ENCODE measurements at places on chromosomes 13 and 19.
A peak's percentile ranks its signal among the peaks of the same experiment; 100 is the strongest.

DNA sequence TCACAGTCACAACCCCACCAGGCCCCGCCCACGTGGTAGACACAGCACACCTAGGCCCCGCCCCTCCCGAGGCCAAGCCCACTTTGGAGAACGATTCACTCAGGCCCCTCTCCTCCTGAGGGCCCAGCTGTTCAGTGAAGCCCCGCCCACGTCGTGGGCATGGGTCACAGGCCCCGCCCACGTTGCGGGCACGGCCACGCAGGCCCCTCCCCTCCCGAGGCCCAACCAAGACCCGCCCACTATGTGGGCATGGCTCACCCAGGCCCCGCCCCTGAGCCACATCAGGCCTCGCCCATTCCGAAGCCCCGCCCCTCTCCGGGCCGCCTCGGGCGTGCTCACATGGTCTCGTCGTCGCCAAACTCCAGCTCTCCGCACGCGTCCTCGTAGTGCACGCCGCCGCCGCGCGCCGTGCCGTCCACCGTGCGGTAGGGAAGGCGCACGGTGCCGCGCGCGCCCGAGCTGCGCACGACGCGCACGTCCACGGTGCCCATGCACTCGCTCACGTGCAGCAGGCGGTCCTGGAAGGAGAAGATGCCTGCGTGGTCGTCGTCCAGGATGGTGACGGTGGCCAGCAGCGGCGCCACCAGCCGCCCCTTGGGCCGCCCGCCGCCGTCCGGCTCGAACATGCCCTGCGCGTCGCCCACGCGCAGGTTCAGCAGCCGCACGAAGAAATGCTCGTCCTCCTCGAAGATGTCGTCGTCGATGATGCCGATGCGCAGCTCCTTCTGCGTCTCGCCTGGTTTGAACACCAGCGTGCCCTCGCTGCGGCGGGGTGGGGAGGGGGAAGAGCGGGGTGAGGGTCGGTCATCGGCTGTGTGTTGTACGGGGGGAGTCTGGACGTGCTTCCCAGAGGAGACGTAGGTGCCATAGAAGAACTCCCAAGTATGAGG lies 24.0 kb downstream of the SLC8A2 start:
- peak; percentile 44 for DNase-seq
- no peak overlapping the region for H3K4me3 ChIP-seq

- no peak overlapping the region for H3K27ac ChIP-seq
- peaks cover 21% of the 10 kb centered on the region for H3K27me3 ChIP-seq
- no peak overlapping the region for H3K4me3 ChIP-seq
Measured at GRCh38 chr13:46165485-46166223, 16.3 kb downstream of the LCP1 start.

- no peaks in the 10 kb centered on the region for H3K36me3 ChIP-seq
- H3K4me1 ChIP-seq: no peaks in the 10 kb centered on the region
- no peak overlapping the region for H3K4me3 ChIP-seq
- DNase-seq: no peak
- H3K27ac ChIP-seq: no peak overlapping the region
Measured at GRCh38 chr13:103276775-103277498, 210.7 kb upstream of the SLC10A2 start.

DNA sequence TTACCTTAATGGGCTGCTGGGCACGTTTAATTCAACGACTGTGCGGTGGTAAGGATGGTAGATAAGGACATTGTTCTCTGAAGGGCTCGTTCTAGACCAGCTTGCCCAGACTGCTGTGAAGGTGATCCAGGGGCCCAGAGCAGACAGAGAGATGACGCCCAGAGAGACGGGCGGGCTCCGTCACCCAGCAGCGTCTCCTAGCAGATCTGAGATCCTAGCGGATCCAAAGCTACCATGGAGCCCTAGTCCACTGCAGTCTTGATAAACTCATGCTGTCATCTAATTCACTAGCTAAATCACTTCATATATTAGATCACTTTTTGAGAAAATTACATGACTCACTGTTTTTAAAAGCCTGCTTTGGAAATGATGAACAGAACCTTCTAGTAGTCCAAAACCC lies 21.5 kb downstream of the COL4A2 start:
- peaks cover 4% of the 10 kb centered on the region for H3K36me3 ChIP-seq
- peaks cover 11% of the 10 kb centered on the region for H3K4me1 ChIP-seq
- no peak overlapping the region for H3K4me3 ChIP-seq
- H3K27ac ChIP-seq: no peak overlapping the region

- no peak overlapping the region for H3K4me3 ChIP-seq
- no peaks in the 10 kb centered on the region for H3K4me1 ChIP-seq
- no peak for DNase-seq
- no peak overlapping the region for H3K27ac ChIP-seq
- H3K36me3 ChIP-seq: no peaks in the 10 kb centered on the region
- H3K27me3 ChIP-seq: peaks cover 15% of the 10 kb centered on the region
Measured at GRCh38 chr13:95557013-95557412, 4.5 kb downstream of the CLDN10 start.

DNA sequence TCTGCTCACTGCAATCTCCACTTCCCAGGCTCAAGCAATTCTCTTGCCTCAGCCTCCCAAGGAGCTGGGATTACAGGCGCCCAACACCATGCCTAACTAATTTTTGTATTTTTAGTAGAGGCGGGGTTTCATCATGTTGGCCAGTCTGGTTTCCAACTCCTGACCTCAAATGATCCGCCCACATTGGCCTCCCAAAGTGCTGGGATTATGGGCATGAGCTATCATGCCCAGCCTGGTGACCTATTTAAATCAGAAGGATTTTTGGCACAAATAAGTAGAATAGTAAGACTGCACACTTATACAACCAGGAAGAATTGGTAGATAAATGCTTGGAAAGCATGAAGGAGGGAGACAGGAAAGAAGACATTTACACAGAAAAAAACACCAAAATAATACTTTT lies 53.4 kb upstream of the AKAP11 start:
- H3K27ac ChIP-seq: no peak overlapping the region
- H3K27me3 ChIP-seq: no peaks in the 10 kb centered on the region
- DNase-seq: no peak
- no peaks in the 10 kb centered on the region for H3K4me1 ChIP-seq
- no peak overlapping the region for H3K4me3 ChIP-seq

- H3K27ac ChIP-seq: no peak overlapping the region
- H3K36me3 ChIP-seq: no peaks in the 10 kb centered on the region
- no peak overlapping the region for H3K4me3 ChIP-seq
- DNase-seq: no peak
- H3K27me3 ChIP-seq: peaks cover 2% of the 10 kb centered on the region
Measured at GRCh38 chr19:48501494-48502349, 9.9 kb downstream of the LMTK3 start.

- no peaks in the 10 kb centered on the region for H3K27me3 ChIP-seq
- no peaks in the 10 kb centered on the region for H3K36me3 ChIP-seq
- H3K4me1 ChIP-seq: peaks cover 5% of the 10 kb centered on the region
Measured at GRCh38 chr13:39938596-39938995, 283.1 kb downstream of the COG6 start.

GRCh38 chr13:104766319-104766718 lies 1700.1 kb upstream of the SLC10A2 start:
- H3K27ac ChIP-seq: no peak overlapping the region
- no peak overlapping the region for H3K4me3 ChIP-seq
- no peaks in the 10 kb centered on the region for H3K27me3 ChIP-seq
- DNase-seq: no peak
- H3K36me3 ChIP-seq: no peaks in the 10 kb centered on the region
- H3K4me1 ChIP-seq: no peaks in the 10 kb centered on the region

GRCh38 chr13:113879494-113880360 lies 15.9 kb upstream of the GAS6 start:
- no peaks in the 10 kb centered on the region for H3K27me3 ChIP-seq
- H3K4me1 ChIP-seq: peaks cover 17% of the 10 kb centered on the region
- no peaks in the 10 kb centered on the region for H3K36me3 ChIP-seq
- no peak overlapping the region for H3K27ac ChIP-seq

- no peaks in the 10 kb centered on the region for H3K36me3 ChIP-seq
- H3K4me3 ChIP-seq: no peak within 1 kb of the TSS
- no peaks in the 10 kb centered on the region for H3K27me3 ChIP-seq
- H3K27ac ChIP-seq: no peak within 1 kb of the TSS
Measured at GRCh38 chr19:48755084-48755641, at the start of gene FGF21. TSS of gene FGF21 (plus strand) at chr19:48755524. CDS start at chr19:48756237, 713 bp downstream.

- peaks cover 10% of the 10 kb centered on the region for H3K4me1 ChIP-seq
- no peak overlapping the region for H3K4me3 ChIP-seq
- H3K36me3 ChIP-seq: no peaks in the 10 kb centered on the region
- H3K27ac ChIP-seq: no peak overlapping the region
- no peaks in the 10 kb centered on the region for H3K27me3 ChIP-seq
Measured at GRCh38 chr19:18119717-18120105, 22.1 kb downstream of the MAST3 start.

DNA sequence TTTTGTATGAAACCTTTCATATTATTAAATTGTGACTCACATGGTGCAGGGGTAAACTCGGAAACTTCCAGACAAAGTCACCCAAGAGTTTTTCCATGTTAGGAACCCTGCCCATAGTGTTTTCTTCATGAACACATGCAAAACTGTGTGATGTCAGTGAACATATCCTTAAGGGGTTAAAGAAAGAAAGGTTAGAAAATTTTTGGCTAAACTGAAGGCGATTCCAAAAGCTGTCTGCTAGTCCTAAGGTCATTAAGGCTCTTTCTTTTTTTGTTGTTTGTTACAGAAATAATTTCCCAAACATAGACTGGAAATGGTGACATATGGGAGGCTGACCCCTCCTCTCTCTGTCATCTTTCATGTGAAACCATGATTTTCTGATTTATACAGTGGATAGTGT lies 271.9 kb downstream of the DNAJC15 start:
- peaks cover 11% of the 10 kb centered on the region for H3K4me1 ChIP-seq
- H3K36me3 ChIP-seq: no peaks in the 10 kb centered on the region
- DNase-seq: no peak

DNA sequence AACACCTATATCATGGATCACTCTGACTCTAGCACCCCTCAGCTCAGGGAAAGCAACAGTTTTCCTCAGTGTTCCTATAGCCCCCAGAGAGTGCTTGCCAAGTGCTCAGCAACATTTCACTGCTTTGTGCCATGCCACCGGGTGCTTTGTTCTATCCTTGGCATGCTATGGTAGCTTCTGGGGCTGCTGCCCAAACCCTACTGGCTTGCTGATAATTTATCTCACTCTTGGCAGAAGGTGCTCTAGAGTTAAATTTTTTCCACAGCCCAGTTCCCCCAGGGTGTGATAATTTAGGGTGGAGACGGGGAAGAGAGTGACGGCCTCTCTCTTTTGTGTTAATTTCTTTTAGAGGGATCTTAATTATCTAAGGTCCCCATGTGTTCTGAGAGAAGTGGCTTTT lies 12.6 kb upstream of the CSNK1A1L start:
- no peaks in the 10 kb centered on the region for H3K27me3 ChIP-seq
- no peaks in the 10 kb centered on the region for H3K36me3 ChIP-seq
- no peak overlapping the region for H3K27ac ChIP-seq

DNA sequence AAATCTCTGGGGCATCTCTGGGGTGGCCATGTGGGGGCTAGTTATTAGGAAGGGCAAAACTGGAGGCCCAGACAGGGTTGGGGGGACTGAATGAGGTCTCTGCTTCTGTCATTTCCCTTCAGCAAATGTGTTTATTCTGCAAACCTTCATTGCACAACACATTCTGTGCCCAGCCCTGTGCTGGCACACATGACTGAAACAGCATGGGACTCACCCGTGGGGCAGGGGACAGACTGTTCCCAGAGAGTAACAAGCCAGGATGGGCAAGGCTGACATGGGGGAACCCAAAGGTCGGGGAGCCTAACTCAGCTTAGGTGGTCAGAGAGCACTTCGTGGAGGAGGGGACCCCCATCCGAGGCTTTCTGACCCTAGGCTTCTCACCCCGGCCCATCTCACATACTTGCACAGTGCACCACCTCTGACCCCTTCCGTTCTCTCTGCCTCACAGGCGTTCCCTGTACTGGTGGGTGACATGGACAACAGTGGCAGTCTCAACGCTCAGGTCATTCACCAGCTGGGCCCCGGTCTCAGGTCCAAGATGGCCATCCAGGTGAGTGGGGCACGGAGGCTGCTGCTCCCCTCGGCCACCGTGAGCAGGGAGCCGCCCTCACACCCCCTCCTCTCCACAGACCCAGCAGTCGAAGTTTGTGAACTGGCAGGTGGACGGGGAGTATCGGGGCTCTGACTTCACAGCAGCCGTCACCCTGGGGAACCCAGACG lies 2.4 kb downstream of the TOMM40 start:
- peaks cover 16% of the 10 kb centered on the region for H3K4me1 ChIP-seq
- no peaks in the 10 kb centered on the region for H3K27me3 ChIP-seq
- H3K27ac ChIP-seq: no peak overlapping the region
- no peak for DNase-seq
- peaks cover 38% of the 10 kb centered on the region for H3K36me3 ChIP-seq

- H3K27me3 ChIP-seq: no peaks in the 10 kb centered on the region
- peaks cover 40% of the 10 kb centered on the region for H3K36me3 ChIP-seq
- no peak overlapping the region for H3K27ac ChIP-seq
- peaks cover 6% of the 10 kb centered on the region for H3K4me1 ChIP-seq
- no peak overlapping the region for H3K4me3 ChIP-seq
Measured at GRCh38 chr19:17209126-17210036, 5.8 kb upstream of the USE1 start.

DNA sequence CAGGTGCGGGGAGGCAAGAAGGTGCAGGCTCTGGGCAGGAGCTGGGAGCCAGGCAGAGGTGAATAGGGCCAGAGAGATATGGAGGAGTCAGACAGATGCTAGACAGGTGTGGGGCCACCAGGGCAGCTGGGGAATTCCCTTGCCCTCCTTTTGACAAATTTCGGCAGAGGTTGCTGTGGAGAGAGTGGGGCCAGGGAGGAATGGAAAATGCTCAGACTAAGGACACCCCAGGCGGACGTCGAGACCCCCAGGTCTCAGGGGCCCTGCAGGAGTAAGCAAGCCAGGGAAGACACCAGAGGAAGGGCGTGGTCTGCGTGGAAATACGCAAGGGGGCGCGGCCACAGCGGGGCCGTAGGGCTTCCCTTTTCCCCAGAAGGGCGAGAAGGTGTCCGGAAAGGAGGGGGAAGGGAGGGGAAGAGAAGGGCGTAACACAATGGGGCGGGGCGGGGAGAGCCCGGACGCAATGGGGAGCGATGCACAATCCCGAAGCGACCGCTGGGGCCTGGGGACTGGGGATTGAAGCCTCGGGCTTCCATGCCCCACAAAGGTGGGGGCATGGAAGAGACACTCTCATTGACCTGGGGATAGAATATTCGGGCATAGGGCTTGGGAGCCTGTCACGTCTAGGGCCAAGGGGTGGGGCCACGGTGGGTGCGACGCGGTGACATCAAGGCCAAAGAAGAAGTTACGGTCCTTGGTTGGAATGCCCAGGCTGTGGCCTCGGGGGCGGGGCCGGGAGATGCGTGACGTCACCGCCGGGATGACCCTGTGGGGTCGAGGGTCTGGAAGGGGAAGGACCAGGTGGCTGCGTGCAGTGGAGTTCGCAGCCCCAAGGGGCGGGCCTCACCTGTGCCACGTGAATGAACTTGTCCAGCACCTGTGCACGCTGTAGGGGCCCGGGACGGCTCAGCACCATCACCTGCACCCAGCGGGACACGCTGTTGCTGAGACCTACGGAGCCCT lies 8.2 kb downstream of the RASGRP4 start:
- no peak overlapping the region for H3K4me3 ChIP-seq
- H3K27me3 ChIP-seq: no peaks in the 10 kb centered on the region
- no peaks in the 10 kb centered on the region for H3K36me3 ChIP-seq
- no peaks in the 10 kb centered on the region for H3K4me1 ChIP-seq
- H3K27ac ChIP-seq: no peak overlapping the region
- DNase-seq: no peak
